ENCODE measurements at places on chromosomes 1 and 21.

- DNase-seq = no peak
These were observed 269.0 kb upstream of the PRMT6 start for GRCh38 chr1:106787520-106787919.

GRCh38 chr1:41013796-41014195, 7.7 kb downstream of the SLFNL1 start:
- no peak for DNase-seq

DNA sequence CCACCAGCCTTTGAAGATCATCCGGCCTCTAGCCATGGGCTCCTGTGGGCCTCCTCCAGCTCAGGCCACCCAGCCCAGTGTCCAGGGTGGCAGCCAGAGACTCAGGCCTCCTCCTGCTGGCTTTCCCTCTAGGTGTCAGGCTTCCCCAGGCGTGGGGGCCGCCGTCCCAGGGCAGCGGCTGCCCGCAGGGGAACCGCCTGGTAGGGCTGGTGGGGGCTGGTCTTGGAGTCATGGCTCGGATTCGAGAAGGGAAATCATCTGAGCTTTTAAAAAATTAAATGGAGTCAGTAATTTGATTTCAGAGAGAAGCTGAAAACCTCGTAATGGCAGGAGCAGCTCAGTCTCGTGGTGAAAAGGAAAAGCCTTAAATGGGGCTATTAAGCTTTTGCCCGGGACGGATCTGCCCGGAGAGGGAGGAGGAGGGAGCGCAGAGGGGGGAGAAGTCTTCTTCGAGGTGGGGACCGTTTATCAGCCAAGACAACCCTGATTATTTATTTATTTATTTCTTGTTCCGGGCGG, 66.4 kb upstream of the TARDBP start:
- no peak for DNase-seq

GRCh38 chr1:166350490-166350889, 183.7 kb upstream of the FAM78B start:
- no peak for DNase-seq

DNA sequence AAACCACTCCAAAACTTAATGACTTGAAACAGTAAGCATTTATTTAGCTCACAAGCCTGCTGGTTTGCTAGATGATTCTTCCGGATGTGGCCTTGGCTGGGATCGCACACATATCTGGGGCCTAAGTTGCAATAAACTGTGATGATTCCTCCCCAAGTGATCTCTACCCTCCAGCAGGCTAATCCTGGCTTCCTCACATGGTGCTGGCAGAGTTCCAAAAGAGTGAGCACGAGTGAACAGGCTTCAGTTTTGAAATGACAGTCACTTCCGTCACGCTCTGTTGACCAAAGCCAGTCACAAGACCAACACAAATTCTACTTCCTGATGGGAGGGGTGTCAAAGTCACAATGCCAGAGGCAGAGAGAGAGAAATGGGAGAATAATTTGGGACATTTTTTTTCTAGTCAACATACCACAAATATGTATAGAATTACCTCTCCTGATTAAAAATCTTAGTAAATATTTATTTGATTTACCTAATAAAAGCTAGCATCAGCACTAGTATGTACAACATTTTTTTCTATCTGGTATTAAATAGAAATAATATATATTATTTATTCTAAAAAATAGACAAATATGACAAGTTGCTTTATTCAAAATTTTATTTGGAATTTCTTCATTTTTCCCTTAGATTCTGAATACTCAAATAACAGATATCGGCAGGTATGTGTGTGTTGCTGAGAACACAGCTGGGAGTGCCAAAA, 292.7 kb downstream of the TPR start:
- DNase-seq = no peak

DNA sequence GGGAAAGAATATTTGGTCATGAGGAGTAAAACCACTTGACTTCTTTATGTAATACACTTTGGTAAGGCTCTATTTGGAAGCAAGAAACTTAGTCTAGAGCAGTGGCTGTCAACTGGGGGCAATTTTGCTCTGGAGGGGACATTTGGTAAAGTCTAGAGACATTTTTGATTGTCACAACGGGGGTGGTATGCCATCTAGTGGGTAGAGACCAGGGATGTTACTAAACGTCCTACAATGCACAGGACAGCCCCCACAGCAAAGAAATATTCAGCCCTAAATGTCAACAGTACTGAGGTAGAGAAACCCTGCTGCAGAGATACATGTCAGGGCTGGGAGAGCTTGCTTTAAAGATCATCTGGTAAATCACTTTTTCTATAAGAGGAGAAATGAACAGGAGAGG, 13.5 kb downstream of the FUCA1 start:
- DNase-seq = no peak

GRCh38 chr1:111471012-111471411, 2.8 kb upstream of the C1orf162 start:
- DNase-seq = no peak

Measured in C1 segment of cervical spinal cord (tissue), 14 donors.